ENCODE measurements at places on chromosomes 3 and 15.

- no peak for DNase-seq
Measured at GRCh38 chr3:187810021-187810446, 64.8 kb upstream of the BCL6 start.

DNA sequence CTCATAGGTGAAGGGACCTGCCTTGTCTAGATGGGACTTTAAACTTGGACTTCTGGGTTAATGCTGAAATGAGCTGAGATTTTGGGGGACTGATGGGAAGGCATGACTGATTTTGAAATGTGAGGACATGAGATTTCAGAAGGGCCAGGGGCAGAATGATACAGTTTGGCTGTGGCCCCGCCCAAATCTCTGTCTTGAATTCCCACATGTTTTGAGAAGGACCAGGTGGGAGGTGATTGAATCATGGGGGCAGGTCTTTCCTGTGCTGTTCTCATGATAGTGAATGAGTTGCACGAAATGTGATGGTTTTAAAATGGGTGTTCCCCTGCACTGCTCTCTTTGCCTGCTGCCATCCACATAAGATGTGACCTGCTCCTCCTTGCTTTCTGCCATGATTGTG lies 42.8 kb downstream of the ILDR1 start:
- DNase-seq, result no peak

GRCh38 chr3:128113817-128114794 lies 9.5 kb downstream of the RUVBL1 start:
- no peak for DNase-seq

DNA sequence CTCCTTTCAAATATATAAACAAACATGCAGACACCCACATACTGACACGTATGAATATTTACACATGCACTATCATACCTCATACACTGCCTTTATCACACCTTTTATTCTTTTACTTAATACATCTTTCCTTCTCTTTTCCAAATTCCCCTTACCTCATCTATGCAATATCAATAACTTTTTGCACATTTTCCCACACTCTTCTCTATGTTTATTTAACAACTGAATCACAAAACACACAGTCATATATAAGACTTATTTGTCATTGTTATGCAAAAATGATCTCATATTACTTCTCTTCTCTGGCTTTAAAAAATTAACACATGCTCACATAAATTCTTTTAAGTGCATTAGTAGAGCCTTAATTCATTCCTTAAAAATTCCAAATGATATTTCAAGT lies 461.4 kb downstream of the DIPK2A start:
- DNase-seq, result no peak

GRCh38 chr3:191959876-191960413 lies 499.0 kb downstream of the PYDC2 start:
- no peak for DNase-seq

GRCh38 chr3:13827256-13827655 lies 52.6 kb downstream of the WNT7A start:
- DNase-seq, result no peak

DNA sequence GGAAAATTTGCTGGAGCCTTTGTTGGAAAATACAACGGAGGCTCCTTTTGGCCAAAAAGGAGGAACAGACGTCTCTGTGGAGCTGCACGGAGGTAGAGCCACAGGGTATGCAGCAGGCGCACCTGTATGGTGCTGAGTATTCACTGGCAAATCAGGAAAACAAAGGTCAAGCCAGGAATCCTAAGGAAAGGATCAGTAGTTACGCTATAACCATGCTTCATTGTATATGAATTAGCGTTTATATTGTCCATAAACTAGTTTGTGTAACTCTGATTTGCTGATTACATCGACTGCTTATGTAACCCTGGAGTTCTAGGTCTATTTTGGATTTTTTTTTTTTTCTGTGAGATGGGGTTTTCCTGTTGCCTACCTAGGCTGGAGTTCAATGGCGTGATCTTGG lies 45.4 kb downstream of the LPP start:
- no peak for DNase-seq

DNA sequence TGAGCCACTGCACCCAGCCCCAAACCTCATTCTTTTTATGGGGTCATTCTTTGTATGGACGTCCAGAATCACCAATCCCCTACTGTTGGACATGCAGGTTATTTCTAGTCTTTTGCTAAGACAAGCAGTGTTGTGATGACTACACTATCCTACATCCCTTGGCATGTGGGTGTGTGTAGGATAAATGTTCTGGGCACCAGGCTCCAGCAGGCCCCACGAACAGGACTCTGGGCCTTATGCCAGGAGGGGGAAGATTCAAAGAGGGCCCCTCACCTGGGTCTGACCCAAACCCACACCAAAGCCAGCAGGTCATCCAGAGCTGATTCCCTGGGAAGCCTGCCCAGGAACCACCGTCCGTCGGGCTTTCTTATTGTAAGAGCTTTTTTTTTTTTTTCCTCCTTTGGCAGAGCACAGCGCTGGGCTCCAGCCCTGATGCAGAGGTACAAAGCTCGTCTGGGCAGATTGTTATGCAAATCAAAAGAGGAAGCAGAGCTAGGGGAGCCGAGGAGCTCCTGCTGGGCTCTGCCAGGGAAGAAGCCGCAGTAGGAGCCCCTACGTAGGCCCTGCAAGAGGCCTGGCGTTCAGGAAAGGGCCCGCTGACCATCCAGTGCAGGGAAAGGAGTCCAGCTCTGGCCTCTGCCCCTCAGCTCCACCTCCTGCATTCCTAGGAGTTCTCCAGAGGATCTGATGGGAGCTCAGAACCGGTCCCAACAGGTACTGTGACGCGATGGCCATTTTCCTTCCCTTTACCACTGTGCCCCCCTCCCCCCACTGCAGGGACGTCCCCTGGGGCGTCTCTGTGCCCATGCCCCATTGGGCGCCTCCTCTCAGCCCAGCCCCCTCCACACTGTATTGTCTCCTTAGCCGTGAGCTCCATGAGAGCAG lies 29.0 kb upstream of the FURIN start:
- peak; percentile 99 for DNase-seq

GRCh38 chr15:84816694-84817465 lies at the start of gene ALPK3:
TSS of gene ALPK3 (plus strand) at chr15:84817356. CDS start at chr15:84817453, 97 bp downstream.
- DNase-seq, result peak; percentile 20

DNA sequence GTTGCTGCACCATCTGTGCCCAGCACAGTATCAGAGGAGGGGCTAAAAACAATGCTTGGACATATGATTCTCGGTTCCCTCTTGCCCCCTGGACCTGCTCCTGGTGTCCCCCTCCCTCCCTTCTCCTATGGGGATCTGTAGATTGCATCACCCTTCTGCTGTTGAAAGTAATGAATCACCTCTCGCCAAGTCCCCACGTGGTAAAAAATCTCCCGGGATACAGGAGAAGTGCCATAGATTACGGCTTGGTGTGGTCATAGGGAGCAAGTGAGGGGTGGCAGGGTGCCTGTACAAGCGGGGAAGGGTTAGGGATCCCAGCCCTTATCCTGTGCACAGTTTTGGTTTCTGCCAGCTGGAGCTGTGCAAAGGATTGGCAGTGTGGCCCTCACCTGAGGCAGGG lies 37.7 kb downstream of the AMOTL2 start:
- no peak for DNase-seq

DNA sequence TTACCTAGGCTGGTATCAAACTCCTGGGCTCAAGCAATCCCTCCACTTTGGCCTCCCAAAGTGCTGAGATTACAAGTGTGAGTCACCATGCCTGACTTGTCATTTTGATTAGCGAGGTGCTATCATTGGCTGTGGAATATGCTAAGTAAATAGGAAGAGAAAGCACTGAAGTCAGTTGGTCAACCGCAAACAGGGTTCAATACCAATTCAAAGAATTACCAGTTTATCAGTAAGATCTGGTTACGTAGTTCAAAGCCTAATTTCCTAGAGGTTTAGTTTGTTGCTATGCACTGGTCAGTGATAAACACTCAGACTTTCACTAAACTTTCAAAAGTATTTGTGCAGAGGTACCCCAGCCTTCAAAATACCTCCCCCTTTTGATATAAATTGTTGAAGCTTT lies 29.5 kb downstream of the GLB1 start:
- DNase-seq, result no peak

- DNase-seq, result no peak
Measured at GRCh38 chr3:184209146-184209923, 20.1 kb upstream of the VWA5B2 start.

DNA sequence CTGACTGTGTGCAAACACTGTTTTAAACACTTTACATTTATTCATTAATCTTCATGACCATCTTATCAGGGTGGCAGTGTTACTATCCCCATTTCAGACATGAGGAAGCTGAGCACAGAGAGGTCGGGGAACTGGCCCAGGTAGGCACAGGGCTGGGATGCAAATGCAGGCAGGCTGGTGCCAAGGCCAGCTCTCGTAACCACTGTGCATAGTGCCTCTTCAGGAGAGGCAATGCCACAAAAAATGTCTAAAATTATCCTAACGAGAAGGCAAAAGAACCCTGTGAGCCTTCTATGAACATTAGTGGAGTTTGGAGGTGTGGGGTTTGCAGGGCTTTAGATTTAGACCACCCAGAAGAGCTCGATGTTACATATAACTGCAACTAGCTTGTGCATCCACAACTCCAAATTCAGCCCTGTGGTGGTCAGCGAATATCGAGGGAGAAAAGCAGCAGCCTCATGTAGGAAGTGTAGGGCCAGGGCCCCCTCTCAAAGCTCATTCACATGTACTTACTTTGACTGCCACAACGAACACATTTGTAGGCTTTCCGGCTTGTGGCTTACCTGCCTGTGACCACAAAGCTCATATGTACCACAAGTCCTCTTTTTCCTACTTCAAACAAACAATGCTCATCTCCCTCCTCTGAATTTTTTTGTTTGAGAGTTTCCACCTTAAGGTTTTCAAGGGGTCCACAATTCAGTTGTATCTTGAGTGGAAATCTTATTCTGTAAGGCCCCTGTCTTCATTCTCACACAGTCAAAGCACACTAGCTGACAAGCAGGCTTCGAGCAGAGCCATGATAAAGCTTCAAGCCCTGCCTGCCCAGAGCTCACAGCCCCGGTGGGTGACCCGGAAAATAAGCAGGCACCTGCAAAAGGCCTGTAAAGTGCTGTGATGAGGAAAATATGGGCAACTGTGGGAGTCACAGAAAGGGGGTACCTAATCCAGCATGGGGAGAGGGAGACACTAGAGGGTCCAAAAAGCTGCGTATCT lies 722.9 kb upstream of the CFAP20DC start:
- DNase-seq, result no peak

DNA sequence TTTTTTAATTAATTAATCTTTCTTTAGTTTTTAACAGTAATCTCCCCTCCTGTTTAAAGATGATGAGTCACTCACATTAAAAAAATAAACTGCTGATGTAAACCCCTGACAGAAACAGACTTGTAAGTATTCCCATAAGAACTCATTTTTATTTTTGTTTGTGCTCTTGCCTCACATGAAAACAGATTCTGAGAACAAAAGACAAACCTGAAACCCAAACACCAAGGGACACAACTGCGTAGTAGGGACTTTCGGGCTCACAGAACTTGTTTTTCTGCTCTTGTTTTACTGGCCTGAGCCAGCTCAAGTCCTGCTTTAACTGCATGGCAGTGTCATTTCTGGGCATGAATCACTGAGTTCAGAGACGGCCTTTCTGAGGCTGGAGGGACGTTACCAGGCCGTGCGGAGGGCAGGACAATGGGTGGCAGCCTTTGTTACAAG lies 600.8 kb downstream of the FOXP1 start:
- DNase-seq, result no peak

GRCh38 chr3:115233021-115233420 lies 85.9 kb upstream of the ZBTB20 start:
- DNase-seq, result no peak

- DNase-seq, result no peak
Measured at GRCh38 chr15:45435124-45435903, 57.0 kb upstream of the GATM start.

- no peak for DNase-seq
Measured at GRCh38 chr15:78977591-78978347, 32.9 kb upstream of the CTSH start.

- DNase-seq, result no peak
Measured at GRCh38 chr3:14425581-14426304, 23.3 kb downstream of the SLC6A6 start.

GRCh38 chr3:24854748-24855147 lies 360.1 kb upstream of the THRB start:
- DNase-seq, result no peak
